ENCODE measurements at places on chromosomes 6 and 20.

DNA sequence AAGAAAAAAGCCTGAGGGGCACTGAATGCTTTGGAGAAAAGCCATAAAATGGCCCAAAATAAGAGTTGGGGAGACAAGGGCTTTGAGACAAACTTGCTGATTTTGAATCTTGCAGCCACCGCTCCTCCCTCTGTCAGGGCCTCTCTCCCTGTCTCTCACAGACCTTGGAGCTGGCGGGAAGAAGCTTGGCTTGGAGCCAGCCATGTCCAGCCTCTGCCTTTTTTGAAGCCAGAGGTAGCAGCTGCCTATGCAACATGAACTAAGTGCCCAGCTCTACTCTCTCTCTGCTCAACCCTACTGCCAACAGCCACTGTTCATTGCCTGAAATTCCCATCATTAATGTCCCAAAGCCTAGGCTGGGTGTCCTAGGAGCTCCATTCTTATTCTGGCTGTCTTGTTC, 63.7 kb upstream of the CTNNBL1 start:
- no peak for DNase-seq

GRCh38 chr6:146787876-146788508, 189.2 kb downstream of the ADGB start:
- DNase-seq: no peak

DNA sequence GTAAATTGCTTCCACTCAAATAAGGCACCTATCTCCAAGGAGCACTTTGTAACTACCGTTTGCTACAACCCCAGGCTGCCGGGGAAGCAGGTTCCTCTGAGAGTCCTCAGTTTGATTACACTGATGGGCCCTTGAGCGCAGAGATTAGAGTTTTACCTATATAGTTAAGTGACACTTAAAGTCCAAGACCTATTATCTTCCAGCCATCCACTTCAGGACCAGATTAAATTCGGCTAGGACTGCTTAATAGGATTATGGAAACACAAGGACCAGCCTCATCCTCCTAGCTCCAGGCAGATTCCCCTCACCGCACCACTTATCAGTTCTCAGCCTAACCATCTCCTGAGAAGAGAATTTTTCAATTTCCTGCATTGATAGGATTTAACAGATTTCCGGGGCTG, 64.7 kb upstream of the TIAM2 start:
- DNase-seq: no peak

DNA sequence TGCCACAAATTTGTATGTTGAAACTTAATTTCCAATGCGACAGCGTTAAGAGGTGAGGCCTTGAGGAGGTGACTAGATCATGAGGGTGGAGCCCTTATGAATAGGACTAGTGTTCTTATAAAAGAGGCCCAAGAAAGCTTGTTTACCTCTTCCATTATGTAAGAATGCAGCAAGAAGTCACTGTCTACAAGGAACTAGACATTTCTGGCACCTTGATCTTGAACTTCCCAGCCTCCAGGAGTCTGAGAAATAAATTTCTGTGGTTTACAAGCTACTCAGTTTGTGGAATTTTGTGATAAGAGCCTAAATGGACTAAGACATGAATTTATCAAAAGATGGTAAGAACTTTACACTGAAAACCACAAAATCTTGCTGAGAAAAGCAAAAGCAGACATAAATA, 173.6 kb upstream of the SGK1 start:
- peak; percentile 46 for DNase-seq

DNA sequence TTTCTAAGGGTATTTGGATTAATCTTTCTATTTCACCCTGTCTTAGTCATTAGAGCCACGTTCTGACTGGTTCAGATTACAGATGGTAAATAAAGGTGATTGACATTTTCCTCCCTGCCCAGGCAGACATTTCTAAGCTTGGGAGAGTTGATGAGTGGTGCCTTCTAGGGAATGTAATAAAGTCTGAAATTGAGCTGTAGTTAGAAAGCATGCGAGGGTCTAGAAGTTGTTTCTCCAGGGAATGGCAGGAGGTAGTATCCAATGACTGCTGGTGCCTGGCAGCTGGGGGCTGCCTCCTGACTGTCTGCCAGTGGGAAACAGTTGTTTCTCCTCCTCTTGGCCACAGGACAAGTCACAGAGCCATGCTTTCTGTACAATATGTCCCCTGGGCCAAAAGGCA, 14.6 kb downstream of the EDN3 start:
- DNase-seq: no peak

GRCh38 chr20:22438926-22439325, 145.4 kb downstream of the FOXA2 start:
- DNase-seq: no peak

DNA sequence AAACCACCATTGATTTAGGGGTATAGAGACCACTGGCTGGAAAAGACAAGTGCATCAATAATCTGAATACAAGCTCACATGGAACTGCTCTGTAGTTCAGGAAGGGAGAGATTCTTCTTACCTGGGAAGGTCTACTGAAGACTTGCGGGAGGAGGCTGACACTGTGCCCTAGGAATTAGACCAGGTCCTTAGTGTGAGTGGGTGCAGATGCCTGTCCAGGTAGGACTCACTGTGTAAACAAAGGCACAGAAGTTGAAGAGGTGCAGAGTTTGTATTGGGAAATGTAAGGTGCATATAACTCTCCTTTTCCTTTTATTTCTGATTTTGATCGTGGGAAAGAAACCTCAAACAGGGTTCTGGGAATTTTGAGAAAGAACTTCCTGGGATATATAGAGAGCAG, 66.8 kb downstream of the DAAM2 start:
- DNase-seq: no peak

GRCh38 chr6:74458536-74458935, 747.3 kb downstream of the COL12A1 start:
- no peak for DNase-seq

GRCh38 chr6:93418408-93419303, 703 bp downstream of the EPHA7 start:
- peak; percentile 61 for DNase-seq

DNA sequence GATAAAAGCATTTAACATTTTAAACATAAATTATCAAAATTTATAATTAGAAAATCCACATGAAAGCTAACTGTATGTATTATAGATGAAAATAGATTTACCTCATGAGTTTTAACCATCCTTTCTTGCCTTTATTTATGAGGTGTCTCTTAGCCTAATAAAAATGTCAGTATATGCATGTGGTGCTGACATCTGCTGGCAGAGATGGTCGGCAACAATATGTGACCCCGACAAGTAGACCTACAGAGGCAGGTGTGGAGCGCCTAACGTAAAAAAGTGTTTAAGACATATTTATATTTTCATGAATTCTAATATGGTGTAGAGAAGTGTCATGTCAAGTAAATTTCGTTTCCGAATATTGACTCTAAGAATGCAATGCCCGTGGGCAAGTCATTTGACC, 149.0 kb upstream of the FUT9 start:
- DNase-seq: no peak

GRCh38 chr20:38241201-38241600, 19.3 kb downstream of the KIAA1755 start:
- no peak for DNase-seq

GRCh38 chr6:144423167-144423566, 138.0 kb downstream of the UTRN start:
- DNase-seq: peak; percentile 29

DNA sequence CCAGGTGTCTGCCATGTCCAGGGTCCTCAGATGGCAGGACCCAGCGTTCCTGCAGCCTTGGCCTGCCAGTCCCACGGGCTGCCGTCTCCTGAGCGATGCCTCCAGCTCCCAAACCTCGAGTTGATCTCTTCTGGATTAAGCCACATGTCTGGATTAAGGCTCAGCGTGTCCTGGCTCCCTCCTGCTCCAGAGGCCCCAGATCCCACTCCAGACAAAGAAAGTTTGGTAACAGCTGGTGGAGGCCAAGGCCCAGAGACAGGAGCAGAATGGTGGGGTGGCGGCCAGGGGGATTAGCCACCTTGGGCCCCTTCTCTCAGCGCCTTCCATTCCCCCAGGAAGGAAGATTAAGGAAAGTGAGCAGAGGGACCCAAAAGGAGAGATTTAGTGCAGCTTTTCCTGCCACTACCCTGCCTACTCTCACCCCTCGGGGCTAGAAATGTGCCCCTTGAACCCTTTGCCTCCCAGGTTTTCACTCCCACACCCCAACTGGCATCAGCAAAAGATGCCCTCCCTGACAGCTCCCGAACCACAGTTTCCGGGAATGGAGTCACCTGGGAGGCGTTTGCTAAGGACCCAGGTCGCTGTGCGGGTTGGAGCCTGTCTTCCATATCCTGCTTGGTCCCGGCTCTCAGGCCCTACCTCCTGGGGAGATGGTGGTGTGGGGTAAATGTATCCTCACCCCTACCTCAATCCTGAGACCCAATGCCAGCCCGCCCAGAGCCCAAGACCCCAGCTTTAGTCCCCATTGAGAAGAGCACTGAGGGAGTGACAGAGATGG, 6.9 kb downstream of the SPDEF start:
- DNase-seq: no peak

- peak; percentile 89 for DNase-seq
Measured at GRCh38 chr6:27091661-27092315, 155.7 kb upstream of the PRSS16 start.

- no peak for DNase-seq
Measured at GRCh38 chr6:136723780-136724179, 68.5 kb downstream of the MAP3K5 start.

GRCh38 chr20:24465730-24466129, 3.7 kb upstream of the SYNDIG1 start:
- peak; percentile 60 for DNase-seq

- DNase-seq: peak; percentile 5
Measured at GRCh38 chr20:54320148-54320607, 112.3 kb downstream of the PFDN4 start.

DNA sequence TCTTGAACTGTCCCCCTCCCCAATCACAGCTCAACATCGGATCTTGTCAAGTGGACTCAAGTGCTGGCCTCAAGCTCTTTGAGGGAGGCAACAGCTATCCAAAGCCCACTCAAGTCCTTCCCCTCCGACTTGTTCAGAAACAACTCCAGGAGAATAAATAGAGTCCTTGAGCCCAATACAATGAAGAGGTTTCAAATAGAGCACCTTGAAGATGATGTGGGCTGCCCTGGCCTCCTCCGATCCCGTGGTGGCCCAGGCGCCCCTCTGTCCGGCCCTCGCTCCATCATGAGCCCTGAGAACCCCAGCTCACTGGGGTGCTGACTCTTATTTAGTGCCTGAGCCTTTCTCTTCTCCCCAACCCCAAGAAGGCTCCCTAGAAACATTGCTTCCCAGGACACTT, 164.3 kb upstream of the PMEPA1 start:
- DNase-seq: no peak

DNA sequence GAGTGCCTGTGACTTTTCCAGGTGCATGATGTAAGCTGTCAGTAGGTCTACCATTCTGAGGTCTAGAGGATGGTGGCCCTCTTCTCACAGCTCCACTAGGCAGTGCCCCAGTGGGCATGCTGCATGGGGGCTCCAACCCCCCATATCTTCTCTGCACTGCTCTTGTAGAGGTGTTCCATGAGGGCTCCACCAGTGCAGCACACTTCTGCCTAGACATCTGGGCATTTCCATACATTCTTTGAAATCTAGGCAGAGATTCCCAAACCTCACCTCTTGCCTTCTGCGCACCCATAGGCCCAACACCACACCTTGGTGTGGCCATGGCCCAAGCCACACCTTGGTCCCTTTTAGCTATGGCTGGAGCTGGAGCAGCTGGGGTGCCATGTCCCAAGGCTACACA, 66.3 kb downstream of the VTA1 start:
- no peak for DNase-seq

DNA sequence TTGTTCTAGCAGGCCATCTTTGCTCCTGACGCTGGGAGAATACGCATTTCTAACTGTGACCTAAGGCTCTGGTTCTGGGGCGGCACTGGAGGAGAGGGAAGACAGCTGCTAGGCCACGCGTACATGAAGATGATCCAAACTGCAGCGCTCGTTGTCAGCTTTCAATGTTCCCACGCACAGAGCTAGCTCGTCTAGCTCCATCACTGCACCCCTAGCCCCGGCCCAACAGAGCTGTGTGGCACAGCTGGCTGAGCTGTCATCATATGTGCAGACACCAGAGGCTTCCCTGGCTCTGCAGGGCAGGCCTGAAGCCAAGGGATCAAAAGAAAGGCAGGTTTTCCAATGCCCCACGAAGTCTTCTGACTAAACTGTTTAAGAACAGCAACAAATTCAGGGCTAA, 124.7 kb downstream of the IRF4 start:
- no peak for DNase-seq

GRCh38 chr20:37651932-37652331, 41.9 kb upstream of the CTNNBL1 start:
- no peak for DNase-seq

GRCh38 chr20:36377348-36378326, 71.5 kb downstream of the DLGAP4 start:
- DNase-seq: no peak

All from astrocyte of the spinal cord (primary cell).